ENCODE measurements at places on chromosomes 13 and 19. TPM values are rescaled to one million over a fixed set of nuclear protein-coding genes. Genes with fewer than 3 reads are reported as not detected.

The ZNF541 gene
- not detected for total RNA-seq

DNA sequence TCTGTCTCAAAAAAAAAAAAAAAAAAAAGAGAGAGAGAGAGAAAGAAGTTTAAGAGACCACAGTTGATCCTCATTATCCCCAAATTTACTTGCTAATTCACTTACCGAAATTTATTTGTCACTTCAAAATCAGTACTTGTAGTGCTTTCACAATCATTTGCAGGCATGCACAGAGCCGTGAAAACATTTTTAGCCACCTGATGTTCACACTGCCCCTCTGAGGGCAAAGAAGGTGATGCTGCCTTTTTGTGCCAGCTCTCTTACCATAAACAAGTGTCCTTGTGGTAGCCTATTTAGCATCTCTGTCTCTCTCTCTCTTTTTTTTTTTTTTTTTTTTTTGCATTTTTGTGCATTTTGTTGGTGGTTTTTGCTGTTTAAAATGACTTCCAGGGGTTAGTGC is 24.1 kb upstream of the CASP14 start:
- no peaks in the 10 kb centered on the region for H3K4me1 ChIP-seq
- no peaks in the 10 kb centered on the region for H3K27me3 ChIP-seq
- DNase-seq: no peak
- H3K4me3 ChIP-seq: no peak overlapping the region

DNA sequence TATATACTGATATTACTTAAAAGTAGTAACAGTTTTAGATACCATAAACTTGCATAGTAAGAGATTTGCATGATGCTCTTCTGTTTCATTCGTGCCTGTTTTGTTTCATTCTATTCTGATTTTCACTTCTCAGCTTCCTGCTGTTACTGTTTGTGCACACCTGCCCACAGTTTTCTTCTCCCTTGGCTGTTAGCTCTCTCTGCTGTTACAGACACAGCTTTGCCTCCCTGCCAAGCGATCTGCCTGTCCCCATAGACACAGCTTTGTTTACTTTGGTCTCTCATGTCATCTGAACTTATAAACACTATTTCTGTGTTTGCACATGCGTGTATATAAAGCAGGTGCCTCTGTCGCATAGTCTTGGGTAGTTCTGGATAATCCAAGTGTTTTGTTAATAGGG is 21.4 kb upstream of the UPF3A start:
- H3K27ac ChIP-seq: no peak overlapping the region
- H3K27me3 ChIP-seq: no peaks in the 10 kb centered on the region
- peaks cover 16% of the 10 kb centered on the region for H3K4me1 ChIP-seq
- H3K36me3 ChIP-seq: peaks cover 59% of the 10 kb centered on the region
- no peak for DNase-seq
- H3K4me3 ChIP-seq: no peak overlapping the region

- H3K36me3 ChIP-seq: no peaks in the 10 kb centered on the region
- no peaks in the 10 kb centered on the region for H3K4me1 ChIP-seq
- H3K4me3 ChIP-seq: no peak overlapping the region
- H3K27me3 ChIP-seq: no peaks in the 10 kb centered on the region
- H3K27ac ChIP-seq: no peak overlapping the region
Observed at GRCh38 chr13:26037302-26037701, 14.5 kb downstream of the SHISA2 start.

DNA sequence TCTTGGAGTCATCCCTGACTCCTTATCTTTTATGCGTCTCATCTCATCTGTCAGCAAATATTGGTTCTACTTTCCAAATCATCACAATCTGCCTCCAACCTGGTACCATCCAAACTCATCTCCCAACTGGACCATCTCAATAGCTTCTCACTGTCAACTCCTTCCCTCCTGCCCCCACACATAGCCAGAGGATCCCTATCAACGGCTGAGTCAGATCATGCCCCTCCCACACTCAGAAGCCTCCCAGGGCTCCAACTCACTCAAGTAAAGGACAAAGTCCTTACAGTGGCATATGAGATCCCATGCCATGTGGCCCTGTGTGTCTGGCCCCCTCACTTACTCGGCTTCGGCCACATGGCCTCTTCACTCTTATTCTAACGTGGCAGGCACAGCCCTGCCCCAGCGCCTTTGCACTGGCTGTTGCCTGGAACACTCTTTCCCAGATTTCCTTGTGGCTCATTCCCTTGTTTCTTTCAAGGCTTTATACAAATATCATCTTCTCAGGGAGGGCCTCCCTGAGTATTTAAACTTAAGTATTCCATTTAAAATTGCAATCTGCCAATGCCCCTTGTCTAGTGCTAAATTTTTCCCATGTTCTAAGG is 4.3 kb downstream of the SPRED3 start:
- no peak overlapping the region for H3K27ac ChIP-seq
- no peak overlapping the region for H3K4me3 ChIP-seq
- H3K36me3 ChIP-seq: peaks cover 14% of the 10 kb centered on the region
- H3K27me3 ChIP-seq: no peaks in the 10 kb centered on the region

GRCh38 chr19:16883522-16883921 is 5.3 kb upstream of the F2RL3 start:
- H3K4me1 ChIP-seq: no peaks in the 10 kb centered on the region
- no peaks in the 10 kb centered on the region for H3K27me3 ChIP-seq
- no peak overlapping the region for H3K4me3 ChIP-seq
- no peak for DNase-seq
- no peak overlapping the region for H3K27ac ChIP-seq

Data from astrocyte (in vitro differentiated cells and primary cell).